ENCODE measurements at places on chromosomes 12 and 14. TPM values are rescaled to one million over a fixed set of nuclear protein-coding genes. Genes with fewer than 3 reads are reported as not detected.

Gene ARHGEF40
- 50.5 TPM for total RNA-seq

Gene NRL
- total RNA-seq: 0.69 TPM

Gene EGLN3
- total RNA-seq: 1.1 TPM

Gene CHMP4A
- total RNA-seq: 26.1 TPM

Gene POTEG
- not detected for total RNA-seq

All from smooth muscle cell of the umbilical artery (primary cell).